Naive thymus-derived CD4-positive, alpha-beta T cell (primary cell): ENCODE measurements at places on chromosomes 3 and 15.

DNA sequence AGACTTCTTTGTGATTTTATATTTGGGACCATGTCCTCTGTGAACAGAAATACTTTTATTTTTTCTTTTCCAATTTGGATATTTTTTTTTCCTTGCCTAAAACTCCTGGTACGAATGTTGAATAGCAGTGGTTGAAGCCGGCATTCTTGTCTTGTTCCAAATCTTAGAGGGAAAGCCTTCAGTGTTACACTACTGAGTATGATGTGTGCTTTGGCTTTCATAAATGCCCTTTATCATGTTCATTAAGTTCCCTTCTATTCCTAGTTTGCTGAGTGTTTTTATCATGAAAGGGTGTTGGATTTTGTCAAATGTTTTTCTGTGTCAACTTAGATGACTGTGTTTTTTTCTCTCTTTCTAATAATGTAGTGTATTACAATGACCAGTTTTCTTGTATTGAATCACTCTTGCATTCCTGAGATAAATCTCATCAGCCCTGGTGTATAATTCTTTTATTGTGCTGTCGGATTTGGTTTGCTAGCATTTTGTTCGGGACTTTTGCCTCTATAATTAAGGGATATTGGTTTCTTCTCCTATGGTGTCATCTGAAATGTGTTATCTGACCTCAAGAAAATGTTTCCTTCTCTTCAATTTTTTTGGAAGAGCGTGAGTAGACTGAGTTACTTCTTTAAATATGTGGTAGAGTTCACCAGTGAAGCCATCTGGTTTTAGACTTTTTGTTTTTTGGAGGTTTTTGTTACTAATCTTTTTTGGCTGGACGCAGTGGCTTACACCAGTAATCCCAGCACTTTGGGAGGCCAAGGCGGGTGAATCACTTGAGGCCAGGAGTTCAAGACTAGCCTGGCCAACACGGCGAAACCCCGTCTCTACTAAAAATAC is 33.3 kb downstream of the MAP1A start:
- no peak for DNase-seq

DNA sequence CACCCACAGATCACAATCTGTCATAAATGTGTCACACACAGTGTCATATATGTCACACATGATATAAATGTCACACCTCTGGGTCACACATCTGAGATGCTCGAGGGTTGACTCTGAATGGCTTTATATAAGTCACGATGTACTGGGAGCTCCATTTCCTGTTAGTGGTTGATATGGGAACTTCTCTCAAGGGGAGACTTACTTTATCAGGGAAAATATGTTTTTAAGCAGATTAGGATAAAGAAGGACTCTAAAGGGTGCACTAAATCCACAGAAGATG is 83.9 kb upstream of the MEF2A start:
- no peak for DNase-seq

GRCh38 chr3:87354398-87354797 is 78.0 kb upstream of the POU1F1 start:
- DNase-seq, result no peak

- no peak for DNase-seq
Observed at GRCh38 chr15:63582718-63583426, 14.3 kb upstream of the FBXL22 start.

GRCh38 chr3:65597226-65597951 is 441.3 kb downstream of the MAGI1 start:
- no peak for DNase-seq
